Eye (tissue), 1 donor: ENCODE measurements at places on chromosomes 12 and 14.
A peak's percentile ranks its signal among the peaks of the same experiment; 100 is the strongest.

DNA sequence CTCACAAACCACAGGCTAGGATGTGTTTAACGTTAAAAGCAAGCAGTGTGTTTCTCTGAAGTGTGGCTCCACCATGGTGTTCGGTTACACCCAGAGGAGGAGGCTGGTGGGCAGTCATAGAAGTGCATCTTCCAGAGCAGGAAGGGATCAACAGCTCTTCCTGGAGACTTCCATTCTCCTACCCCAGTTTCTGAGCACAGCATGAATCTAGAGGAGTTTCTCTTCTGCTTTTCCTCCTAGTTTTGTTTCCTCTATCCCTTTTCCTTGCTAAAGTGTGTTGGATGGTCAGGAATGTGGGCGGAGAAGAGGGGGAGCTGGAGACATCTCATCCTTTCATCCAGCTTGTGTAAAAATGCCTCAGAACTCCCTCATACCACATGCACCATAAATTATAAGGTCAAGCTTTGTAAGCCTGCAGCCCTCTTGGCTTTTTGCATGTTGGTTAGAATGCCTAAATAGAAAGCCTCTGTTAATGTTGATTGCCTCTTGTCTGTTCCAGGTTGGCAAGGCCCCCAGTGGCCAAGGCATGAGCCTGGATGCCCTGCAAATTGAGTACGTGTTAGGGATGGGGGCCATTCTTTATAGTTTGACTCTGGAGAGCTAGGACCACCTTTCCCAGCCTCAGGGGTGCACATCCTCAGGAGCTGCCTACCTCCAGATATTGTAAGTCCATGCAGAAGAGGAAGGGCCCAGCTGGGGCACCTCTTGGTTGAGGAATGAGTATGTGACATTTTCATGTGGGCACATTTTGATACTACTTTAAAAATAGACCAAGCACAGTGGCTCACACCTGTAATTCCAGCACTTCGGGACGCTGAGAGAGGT, 4.0 kb upstream of the CKAP4 start:
- no peak for DNase-seq

DNA sequence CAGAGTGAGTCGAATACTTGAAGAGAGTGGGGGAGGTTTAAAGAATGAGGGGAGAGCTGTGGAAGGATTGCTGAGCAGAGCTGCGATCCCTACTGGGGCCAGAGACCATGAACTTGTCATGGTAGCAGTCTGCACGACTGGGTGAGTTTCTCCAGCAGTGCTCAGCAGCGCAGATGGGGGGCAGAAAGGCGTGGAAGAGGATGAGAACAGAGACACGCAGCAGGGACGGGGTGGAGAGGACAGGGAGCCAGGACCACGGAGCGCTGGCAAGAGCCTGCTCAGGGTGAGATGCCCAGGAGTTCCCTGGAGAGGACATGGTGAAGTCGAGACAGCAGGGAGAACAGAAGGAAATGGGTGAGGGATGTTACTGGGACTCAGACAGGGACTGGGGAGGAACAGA, 2.1 kb upstream of the AQP6 start:
- DNase-seq, result no peak

DNA sequence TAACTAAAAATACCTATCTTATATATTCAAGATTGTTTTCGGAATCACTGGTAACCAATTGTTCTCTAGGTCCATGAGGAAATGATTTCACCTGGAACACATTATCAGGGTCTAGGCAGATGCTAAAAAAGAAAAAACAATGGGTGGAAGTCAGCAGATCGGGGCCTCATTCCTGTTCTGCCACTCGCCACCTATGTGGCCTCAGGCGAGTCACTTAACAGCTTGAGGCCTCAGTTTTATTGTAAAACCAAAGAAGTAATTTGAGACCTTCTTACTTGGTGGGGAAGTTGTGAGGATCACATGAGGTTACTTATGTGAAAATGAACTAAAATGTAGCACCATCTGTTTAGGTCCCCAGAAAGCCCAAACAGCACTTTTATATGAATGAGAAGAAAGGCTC, 6.2 kb upstream of the RNASE10 start:
- no peak for DNase-seq

- no peak for DNase-seq
These were observed 289.3 kb downstream of the DUSP6 start for GRCh38 chr12:89062996-89063395.

DNA sequence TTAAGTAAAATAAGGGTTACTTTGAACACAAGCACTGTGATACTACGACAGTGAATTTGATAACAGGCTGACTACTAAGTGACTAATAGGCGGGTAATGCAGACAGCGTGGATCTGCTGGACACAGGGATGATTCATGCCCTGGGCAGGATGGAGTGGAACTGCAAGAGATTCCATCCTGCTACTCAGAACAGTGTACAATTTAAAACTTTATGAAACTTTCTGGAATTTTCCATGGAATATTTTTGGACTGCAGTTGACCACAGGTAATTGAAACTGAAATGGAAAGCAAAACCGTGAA, 46.0 kb downstream of the YEATS4 start:
- no peak for DNase-seq

DNA sequence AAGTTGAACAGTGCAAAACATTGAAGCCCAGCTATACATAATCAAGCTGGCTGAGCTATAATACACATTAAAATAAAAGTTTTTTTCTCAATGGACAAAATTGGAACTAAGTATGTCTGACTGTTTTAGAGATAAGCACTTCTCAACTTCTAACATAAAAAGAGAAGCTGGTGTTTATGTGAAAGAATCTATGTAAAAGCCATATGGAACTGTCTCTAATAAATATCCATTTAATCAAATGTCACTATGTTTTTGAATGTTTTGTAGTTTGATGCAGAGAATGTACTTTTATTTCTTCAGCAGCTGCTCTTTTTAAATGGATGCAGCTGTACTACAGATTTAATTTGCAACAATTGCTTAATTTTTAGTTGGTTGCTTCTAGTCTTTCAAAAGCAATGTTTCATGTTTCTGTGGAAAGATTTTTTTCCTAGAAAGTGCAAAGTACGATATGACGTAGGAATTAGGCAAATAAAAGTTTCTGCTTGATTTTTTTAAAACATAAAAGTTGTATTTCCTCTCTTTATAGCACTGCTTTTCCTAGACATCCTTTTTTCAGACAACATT, 114.2 kb downstream of the PDE3A start:
- no peak for DNase-seq

- no peak for DNase-seq
These were observed 46.3 kb upstream of the TSPAN9 start for GRCh38 chr12:3030821-3031429.

GRCh38 chr14:52325126-52325525, 11.0 kb downstream of the PTGER2 start:
- no peak for DNase-seq

- peak; percentile 57 for DNase-seq
These were observed 64.5 kb downstream of the TSPAN9 start for GRCh38 chr12:3141339-3142321.

GRCh38 chr12:62909340-62909739, 25.6 kb downstream of the PPM1H start:
- no peak for DNase-seq

- DNase-seq, result no peak
These were observed 21.9 kb upstream of the PTGR2 start for GRCh38 chr14:73829526-73830431.

DNA sequence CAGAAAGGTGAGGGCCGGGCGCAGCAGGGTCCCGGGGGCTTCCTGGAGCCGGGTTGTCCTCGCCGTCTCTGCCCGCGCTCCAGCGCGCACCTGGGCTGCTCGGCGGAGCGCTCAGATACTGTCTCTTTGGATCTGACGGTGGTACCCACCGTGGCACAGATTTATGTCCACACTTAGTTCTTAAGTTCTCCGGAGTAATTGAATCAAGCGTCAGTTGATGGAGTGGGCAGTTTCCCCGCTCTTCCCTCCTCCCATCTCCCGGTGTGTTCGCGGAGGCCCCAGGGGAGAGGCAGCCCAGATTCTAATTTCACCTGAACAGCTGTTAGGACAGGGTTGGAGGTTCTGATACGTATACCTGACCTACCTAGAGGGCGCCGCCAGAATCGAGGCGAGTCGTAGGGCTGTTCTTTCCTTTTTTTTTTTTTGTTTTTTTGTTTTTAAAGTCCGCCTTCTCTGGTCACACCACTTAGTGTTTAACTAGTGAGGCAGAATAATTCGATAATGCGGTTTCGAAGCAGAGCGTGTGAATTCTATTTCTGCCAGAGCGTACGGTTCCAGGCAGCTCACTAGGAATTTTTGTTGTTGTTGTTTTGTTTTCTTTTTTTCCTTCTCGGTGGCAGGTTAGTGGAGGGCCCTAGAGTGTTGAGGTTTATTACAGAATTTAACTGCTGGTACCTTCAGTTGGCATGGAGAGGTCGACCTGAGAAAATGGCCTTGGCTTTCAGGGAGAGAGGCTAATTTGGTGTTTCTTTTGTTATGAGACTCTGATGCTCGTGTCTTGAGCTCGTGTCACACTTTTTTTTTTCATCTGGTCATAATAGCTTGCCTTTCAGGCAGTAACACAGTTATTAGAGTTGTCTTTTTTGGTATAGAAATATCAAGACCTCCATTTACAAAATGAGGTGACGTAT, 22.3 kb upstream of the GNS start:
- peak; percentile 89 for DNase-seq

DNA sequence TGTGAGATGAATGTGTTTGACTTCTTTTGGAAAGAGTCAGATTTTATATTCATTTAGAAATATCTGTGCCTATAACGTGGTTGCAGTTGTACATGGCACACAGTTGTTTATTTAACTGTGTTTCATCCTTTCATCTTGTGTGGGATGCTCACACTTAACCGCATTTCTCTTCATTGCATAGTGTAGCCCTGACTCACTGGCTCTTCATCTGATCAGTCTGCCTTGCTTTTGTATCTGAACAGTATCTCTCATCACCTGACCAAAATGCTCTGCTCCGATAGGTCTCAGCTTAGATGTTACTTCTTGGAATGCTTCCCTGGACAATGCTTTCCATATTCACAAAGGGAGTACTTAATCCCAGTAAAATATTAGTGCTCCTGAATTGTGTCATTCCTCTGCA, 83.4 kb downstream of the PDE3A start:
- no peak for DNase-seq

DNA sequence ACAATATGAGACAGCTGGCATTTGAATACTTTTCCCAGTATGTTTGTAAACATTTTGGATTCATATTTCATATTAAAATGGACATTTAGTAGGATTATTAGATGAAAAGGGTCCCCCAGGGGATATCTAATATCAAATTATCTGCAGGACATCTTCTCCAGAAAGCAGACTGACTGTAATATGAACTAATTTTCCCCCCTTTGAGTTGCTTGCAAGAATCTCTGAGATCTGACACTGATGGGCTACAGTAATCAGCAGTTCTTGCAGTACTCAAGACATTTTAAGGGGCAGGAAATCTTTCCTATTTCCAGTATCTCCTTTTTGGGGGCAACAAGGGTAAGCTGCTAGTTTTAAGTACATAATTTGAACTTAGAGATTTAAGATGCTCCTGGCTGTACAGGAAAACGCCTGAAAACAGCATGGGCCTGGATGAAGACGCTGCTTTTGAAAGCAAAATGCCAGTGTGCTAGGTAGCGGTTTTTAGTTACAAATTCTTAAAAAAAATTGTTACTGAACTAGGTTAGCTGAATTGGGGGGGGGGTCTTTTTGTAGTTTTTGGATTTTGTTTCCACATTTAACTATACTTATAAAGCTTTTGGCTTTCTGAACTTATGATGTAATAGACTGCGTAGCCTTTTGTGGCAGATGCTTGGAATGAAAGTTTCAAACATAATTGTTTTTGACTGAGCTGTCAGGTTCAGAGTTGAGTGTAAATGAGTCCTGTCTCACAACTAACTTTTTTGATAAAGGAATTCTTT, 2.2 kb downstream of the FRMD6 start:
- DNase-seq, result peak; percentile 67

- no peak for DNase-seq
These were observed 64.6 kb upstream of the LTA4H start for GRCh38 chr12:96099986-96100385.

DNA sequence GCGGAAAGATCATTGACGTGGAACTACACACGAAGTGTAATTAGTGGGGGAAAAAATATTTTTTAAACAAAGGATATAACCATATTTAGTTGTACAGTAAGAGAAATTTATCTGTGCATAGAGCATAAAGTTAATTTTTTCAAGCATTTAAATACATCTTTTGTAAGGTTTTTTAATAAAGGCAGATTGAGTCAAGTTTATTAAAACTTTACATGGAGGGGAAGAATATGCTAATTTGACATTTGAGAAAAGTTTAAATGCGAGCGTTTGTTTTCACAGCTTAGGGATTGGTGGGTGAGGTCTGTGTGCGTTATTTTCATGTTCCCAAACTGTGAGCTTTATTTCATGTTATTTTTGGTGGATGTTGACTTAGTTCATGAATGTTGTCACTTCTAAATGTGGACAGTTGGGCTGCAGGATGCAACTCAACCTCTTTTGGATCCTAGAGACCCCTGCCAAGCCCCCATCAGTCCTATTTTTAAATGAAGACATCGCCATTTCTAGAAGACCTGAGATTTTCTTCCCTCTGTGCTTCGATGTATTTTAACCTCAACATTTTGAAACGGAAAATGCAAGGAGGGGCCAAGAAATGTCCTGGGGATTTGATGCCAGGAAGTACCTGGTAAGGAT, 32.3 kb downstream of the BRI3BP start:
- DNase-seq, result no peak
